Activated naive CD8-positive, alpha-beta T cell treated with anti-CD3 and anti-CD28 coated beads, Interleukin-2, amount 10 ng/mL, durations not matched to agents 7 days and 5 days (primary cell): ENCODE measurements at places on chromosomes 12 and 14. TPM values are rescaled to one million over a fixed set of nuclear protein-coding genes. Genes with fewer than 3 reads are reported as not detected.

The MMP19 gene
- 1.7 TPM for total RNA-seq

DNA sequence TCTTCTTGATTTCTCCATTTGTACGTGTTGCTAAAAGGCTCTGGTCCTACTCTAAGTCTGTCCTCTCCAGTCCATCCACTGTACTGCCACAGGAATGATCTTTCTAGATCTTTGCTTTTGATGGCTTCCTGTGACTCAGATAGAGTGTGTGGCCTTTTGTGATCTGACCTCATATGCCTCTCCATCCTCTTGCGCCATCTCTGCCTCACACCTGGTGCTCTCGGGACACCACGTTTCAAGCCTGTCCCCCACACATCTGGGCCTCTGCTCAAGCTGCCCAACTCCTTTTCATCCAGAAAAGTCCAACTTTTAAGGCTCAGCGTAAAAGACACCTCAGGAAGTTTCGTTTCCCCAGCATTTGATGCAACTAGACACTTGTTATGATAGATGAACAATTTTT, 39.0 kb downstream of the DCAF4 start:
- no peaks in the 10 kb centered on the region for H3K27me3 ChIP-seq
- peaks cover 21% of the 10 kb centered on the region for H3K4me1 ChIP-seq
- H3K27ac ChIP-seq: peak overlapping the region; percentile 7
- no peak overlapping the region for H3K4me3 ChIP-seq

DNA sequence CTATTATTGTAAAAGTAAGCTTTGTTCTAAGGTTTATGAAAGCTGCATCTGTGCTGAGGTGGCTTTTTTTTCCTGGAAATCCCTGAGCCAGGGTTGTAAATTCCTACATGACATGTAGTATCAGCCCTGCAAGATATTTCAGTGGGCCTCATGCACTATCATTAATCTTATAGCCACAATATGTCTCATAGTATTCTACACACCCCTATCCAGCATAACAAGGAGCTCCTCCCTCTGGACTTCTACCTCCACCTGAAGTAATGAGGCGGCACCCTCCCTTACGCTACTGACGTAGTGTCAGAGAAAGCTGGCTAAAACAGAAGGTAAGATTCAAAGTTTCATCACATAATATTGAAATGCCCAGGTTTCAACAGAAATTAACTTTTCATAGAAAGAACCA, 35.5 kb downstream of the SLC5A8 start:
- H3K27me3 ChIP-seq: no peaks in the 10 kb centered on the region
- no peaks in the 10 kb centered on the region for H3K36me3 ChIP-seq
- no peaks in the 10 kb centered on the region for H3K4me1 ChIP-seq
- DNase-seq: no peak

GRCh38 chr12:47819896-47820630, at the start of gene HDAC7:
Gene HDAC7 (minus strand): TSS chr12:47819903. CDS start chr12:47819785, 118 bp downstream.
- peak within 1 kb of the TSS; percentile 98 for H3K27ac ChIP-seq
- H3K4me1 ChIP-seq: peaks cover 58% of the 10 kb centered on the region
- H3K4me3 ChIP-seq: peak within 1 kb of the TSS; percentile 89
- H3K27me3 ChIP-seq: no peaks in the 10 kb centered on the region

- no peaks in the 10 kb centered on the region for H3K27me3 ChIP-seq
- H3K4me1 ChIP-seq: no peaks in the 10 kb centered on the region
- H3K36me3 ChIP-seq: no peaks in the 10 kb centered on the region
- H3K27ac ChIP-seq: no peak overlapping the region
- H3K4me3 ChIP-seq: no peak overlapping the region
- DNase-seq: no peak
These were observed 190.0 kb downstream of the MDGA2 start for GRCh38 chr14:47485421-47485820.

GRCh38 chr12:3078086-3078820, 1.1 kb downstream of the TSPAN9 start:
- DNase-seq: no peak
- H3K4me1 ChIP-seq: no peaks in the 10 kb centered on the region
- no peak overlapping the region for H3K27ac ChIP-seq
- H3K27me3 ChIP-seq: peaks cover 26% of the 10 kb centered on the region
- no peaks in the 10 kb centered on the region for H3K36me3 ChIP-seq

GRCh38 chr14:20989787-20990600, at the start of gene METTL17:
Gene METTL17 (plus strand): TSS chr14:20989980. CDS start chr14:20990003, 23 bp downstream.
- DNase-seq: peak; percentile 82
- H3K4me3 ChIP-seq: peak within 1 kb of the TSS; percentile 95
- H3K4me1 ChIP-seq: peaks cover 21% of the 10 kb centered on the region
- H3K27ac ChIP-seq: peak within 1 kb of the TSS; percentile 89

DNA sequence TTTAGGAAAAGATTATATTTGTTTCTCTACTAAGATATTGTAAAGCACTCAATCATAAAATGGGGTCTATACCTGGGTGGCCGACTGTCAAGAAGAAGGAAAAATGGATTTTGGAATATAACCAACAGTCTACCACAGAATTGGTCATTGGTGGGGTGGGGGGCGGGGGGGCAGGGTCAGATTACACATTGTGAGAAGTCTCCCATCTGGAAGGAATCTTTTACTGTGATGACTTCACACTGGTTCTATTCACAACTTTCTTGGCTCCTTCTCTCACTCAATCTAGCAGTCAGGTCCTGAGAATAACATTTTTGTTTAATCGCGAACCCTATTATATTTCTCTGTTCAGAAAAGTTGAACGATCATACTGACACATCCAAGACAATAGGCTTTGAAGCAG, 8.7 kb upstream of the CLEC4E start:
- no peak for DNase-seq
- H3K27me3 ChIP-seq: peaks cover 10% of the 10 kb centered on the region
- no peak overlapping the region for H3K27ac ChIP-seq
- H3K36me3 ChIP-seq: no peaks in the 10 kb centered on the region
- H3K4me1 ChIP-seq: peaks cover 6% of the 10 kb centered on the region
- H3K4me3 ChIP-seq: no peak overlapping the region

DNA sequence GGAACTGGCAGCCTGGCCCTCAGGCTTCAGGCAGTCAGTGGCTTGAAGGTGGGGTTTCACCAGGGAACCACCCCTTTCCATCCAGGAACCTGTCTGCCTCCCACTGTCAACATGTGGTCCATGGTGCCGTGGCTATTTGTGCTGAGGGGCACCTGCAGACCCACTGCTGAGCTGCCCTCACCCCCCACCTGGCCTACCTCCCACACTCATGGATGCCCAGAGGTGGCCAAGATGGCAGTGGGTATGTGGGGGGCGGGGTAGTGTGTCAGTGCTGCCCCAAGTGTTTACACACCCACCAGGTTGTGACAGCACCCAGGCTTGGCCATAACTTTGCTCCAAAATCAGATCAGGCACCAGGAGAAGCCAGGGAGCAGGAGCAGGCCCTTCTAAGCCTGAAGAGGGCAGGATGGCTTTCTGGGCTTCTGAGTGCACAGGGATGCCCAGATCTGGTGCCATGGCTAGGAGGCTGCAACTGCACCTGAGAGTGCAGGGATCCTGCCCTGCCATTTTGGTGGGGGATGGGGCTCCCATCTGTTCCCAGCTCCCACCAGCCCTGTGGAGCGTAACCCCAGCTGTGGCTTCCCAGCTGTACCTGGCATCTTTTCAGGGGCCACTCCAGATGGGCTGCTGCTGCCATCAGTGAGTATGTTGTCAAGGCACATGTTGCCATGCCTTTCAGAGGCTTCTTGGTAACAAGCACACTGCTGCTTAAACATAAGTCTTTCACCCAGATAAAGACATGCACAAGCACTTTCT, 263.9 kb downstream of the LRIG3 start:
- no peak overlapping the region for H3K4me3 ChIP-seq
- H3K36me3 ChIP-seq: no peaks in the 10 kb centered on the region
- no peak for DNase-seq
- no peaks in the 10 kb centered on the region for H3K27me3 ChIP-seq
- H3K27ac ChIP-seq: no peak overlapping the region

GRCh38 chr12:26872625-26873024, 39.6 kb upstream of the ITPR2 start:
- no peak for DNase-seq
- no peak overlapping the region for H3K27ac ChIP-seq
- H3K27me3 ChIP-seq: peaks cover 2% of the 10 kb centered on the region
- H3K36me3 ChIP-seq: peaks cover under 1% of the 10 kb centered on the region
- peaks cover 15% of the 10 kb centered on the region for H3K4me1 ChIP-seq
- no peak overlapping the region for H3K4me3 ChIP-seq

GRCh38 chr14:94679106-94679810, 67.1 kb downstream of the SERPINA3 start:
- no peak overlapping the region for H3K4me3 ChIP-seq
- no peaks in the 10 kb centered on the region for H3K36me3 ChIP-seq
- peaks cover 2% of the 10 kb centered on the region for H3K27me3 ChIP-seq

The ANKRD33 gene
- total RNA-seq: not detected

DNA sequence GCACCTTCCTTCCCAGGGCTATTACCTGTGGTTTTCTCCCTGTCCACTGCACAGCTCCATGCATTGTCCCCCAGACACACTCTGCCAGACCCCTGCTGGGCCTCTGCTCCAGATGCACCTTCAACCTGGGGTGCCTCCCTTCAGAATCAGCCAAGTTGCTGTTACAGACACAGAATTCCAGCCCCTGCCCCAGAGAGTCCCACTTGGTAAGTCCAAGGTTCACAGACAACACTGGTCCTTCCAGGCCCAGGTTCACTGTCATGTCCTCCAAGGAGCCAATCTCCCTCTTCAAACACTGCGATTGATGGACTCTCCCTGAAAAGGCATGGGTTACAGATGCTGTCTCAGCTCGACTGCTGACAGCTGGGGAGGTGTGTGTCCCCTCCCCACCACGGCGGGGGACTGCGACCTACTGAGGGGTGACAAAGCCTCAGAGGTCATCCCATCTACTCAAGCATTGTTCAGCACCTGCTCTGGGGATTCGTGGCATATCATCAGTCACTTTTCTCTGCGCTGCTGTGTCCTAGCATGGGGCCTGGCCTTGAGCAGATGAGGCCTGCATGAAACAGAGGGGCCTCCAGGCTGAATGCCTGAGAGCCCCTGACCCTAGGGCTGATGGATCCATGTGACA, 24.3 kb downstream of the CALM1 start:
- H3K4me3 ChIP-seq: no peak overlapping the region
- no peaks in the 10 kb centered on the region for H3K36me3 ChIP-seq
- no peaks in the 10 kb centered on the region for H3K4me1 ChIP-seq
- no peak for DNase-seq
- H3K27me3 ChIP-seq: no peaks in the 10 kb centered on the region

DNA sequence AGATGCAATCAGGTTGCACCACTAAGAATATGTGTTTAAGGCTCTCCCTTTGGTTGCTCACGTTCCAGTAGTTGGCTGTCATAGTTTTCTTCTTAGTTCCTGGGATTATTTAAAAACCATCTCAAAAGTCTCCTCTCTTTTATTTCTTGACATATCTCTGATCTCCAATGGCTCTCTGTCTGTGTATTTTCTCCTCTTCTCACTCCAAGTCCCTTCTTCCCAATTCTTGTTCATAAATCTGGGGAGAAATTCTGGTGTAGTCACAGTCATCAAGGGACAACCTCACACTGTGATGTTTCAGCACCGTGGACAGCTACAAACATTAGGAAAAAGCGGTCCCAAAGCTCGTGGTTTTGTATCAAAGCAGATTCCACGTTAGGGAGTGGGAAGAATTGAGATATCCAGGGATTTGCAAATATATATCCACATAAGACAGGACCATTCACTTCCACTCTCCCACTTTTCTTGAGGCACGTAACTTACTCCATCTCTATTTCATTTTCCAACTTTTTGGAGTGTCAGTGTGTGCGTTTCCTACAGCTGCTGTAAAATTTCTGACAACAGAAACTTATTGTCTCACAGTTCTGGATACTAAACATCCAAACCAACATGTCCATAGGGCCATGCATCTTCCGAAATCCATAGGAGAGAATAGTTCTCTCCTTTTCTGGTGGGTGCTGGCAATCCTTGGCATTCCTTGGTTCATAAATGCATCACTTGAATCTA, 80.6 kb upstream of the TMEM233 start:
- H3K27ac ChIP-seq: no peak overlapping the region
- no peaks in the 10 kb centered on the region for H3K36me3 ChIP-seq
- no peaks in the 10 kb centered on the region for H3K27me3 ChIP-seq
- no peak overlapping the region for H3K4me3 ChIP-seq
- no peaks in the 10 kb centered on the region for H3K4me1 ChIP-seq
- DNase-seq: no peak

The CCDC196 gene
- total RNA-seq: not detected

GRCh38 chr12:20119596-20120402, 248.5 kb upstream of the PDE3A start:
- H3K27ac ChIP-seq: no peak overlapping the region
- no peak overlapping the region for H3K4me3 ChIP-seq
- no peaks in the 10 kb centered on the region for H3K4me1 ChIP-seq
- H3K27me3 ChIP-seq: no peaks in the 10 kb centered on the region
- no peak for DNase-seq

- no peak overlapping the region for H3K4me3 ChIP-seq
- H3K36me3 ChIP-seq: no peaks in the 10 kb centered on the region
- H3K27me3 ChIP-seq: peaks cover 30% of the 10 kb centered on the region
- no peak for DNase-seq
- H3K4me1 ChIP-seq: peaks cover 2% of the 10 kb centered on the region
These were observed 42.1 kb downstream of the B4GALNT3 start for GRCh38 chr12:501722-502447.

The FAM222A gene
- 0.96 TPM for total RNA-seq

DNA sequence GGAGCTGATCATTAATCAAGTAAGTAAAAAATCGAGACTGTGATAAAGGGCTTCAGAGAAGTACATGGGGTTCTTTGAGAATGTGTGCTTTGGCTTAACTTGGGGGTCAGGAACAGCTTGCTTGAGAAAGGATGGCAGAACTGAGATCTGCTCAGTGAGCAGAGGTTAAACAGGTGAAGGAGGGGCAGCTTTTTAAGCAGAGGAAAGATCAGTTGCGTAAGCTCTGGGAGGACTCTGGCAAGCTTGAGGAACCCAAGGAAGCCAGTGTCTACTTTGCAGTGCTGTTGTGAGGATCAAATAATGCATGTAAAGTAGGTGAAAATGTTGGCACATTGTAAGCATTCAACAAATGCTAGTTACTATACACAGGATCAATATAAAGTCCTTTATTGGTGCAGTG, 30.6 kb downstream of the WIF1 start:
- no peak for DNase-seq
- no peak overlapping the region for H3K27ac ChIP-seq
- no peaks in the 10 kb centered on the region for H3K4me1 ChIP-seq

The TMEM253 gene
- not detected for total RNA-seq

The POTEM gene
- not detected for total RNA-seq

DNA sequence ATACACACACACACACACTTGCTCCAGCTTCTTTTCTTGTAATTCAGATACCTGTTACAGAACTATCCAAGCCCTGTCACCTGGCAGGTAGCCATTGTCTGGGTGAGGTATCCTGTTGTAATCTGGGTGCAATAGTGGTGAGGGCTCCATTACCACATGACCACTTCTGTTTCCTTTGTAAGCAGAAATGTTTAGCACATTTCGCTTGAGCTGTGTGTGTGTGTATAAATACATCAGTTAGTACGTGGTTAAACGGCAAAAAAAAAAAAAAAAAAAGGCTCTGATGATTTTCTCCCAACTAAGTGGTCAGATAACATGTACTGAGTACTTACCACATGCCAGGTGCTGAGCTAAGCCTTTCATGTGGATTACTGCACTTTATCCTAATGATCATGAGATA, 129.3 kb upstream of the SSTR1 start:
- H3K4me1 ChIP-seq: peaks cover 45% of the 10 kb centered on the region
- peak overlapping the region; percentile 56 for H3K4me3 ChIP-seq
- H3K27ac ChIP-seq: peak overlapping the region; percentile 87
- no peaks in the 10 kb centered on the region for H3K27me3 ChIP-seq

GRCh38 chr12:68240079-68240478, 13.3 kb downstream of the IL22 start:
- H3K27me3 ChIP-seq: no peaks in the 10 kb centered on the region
- H3K4me3 ChIP-seq: peak overlapping the region; percentile 4
- H3K4me1 ChIP-seq: peaks cover 41% of the 10 kb centered on the region
- H3K27ac ChIP-seq: peak overlapping the region; percentile 96
- peaks cover 8% of the 10 kb centered on the region for H3K36me3 ChIP-seq

GRCh38 chr12:3463921-3464320, 27.1 kb upstream of the PRMT8 start:
- H3K27me3 ChIP-seq: peaks cover 23% of the 10 kb centered on the region
- no peaks in the 10 kb centered on the region for H3K4me1 ChIP-seq
- H3K4me3 ChIP-seq: no peak overlapping the region
- no peaks in the 10 kb centered on the region for H3K36me3 ChIP-seq
- H3K27ac ChIP-seq: no peak overlapping the region
- DNase-seq: no peak
